ENCODE measurements at places on chromosomes 1 and 21.
A peak's percentile ranks its signal among the peaks of the same experiment; 100 is the strongest.

DNA sequence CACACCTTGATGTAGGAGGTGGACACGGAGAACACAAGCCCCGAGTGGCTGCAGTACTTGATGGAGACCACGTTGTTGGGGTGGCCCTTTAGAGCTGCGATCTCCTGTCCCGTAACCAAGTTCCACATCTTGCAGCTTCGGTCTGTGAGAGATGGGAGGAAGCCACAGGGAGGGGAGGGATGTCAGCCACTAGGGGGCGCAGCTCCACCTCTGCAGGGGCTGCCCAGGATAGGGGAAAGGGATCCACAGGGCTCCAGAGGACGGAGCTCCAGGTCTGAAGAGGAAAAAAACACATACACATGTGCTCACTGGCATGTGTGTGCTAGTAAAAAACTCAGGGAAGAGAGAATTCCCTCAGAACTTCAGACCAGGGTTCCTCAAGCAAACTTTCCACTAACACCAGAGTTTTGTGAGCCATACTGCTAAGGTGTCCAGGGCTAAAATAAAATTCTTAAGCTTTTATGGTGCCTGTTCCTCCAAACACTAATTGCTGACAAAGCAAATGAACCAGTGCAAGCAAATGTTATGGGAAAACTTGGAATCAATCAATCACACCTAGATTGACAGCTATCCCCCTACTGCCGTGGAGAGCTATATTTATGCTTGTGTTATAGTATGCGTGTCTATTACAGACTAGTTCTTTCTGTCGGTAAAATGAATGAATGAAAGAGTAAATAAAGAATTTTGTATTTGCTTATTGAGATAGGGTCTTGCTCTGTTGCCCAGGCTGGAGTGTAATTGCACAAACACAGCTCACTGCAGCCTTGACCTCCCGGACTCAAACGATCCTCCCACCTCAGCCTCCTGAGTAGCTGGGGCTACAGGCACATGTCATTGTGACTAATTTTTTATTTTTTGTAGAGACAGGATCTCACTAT, 43.7 kb downstream of the KIF21B start:
- DNase-seq: peak; percentile 65

DNA sequence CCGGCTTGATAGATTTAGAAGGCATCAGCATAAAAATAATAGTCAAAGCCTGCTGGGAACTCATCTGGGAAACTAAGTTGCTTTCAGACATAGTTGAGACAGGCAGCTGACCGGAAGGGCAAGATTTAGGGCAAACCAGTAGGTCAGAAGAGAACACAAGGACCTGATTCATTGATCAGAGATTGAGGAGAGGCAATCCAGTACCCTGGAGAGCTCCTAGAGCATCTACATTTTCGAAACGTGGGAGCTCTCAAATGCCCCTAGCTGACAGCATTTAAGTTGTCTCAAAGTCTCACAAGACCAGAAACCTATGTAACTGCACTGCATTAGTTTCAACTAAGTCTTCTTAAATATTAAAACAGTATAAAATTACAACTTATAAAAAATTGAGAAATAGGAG, 22.9 kb upstream of the MTF2 start:
- DNase-seq: no peak

- DNase-seq: no peak
Measured at GRCh38 chr1:86000601-86001000, 156.0 kb downstream of the COL24A1 start.

DNA sequence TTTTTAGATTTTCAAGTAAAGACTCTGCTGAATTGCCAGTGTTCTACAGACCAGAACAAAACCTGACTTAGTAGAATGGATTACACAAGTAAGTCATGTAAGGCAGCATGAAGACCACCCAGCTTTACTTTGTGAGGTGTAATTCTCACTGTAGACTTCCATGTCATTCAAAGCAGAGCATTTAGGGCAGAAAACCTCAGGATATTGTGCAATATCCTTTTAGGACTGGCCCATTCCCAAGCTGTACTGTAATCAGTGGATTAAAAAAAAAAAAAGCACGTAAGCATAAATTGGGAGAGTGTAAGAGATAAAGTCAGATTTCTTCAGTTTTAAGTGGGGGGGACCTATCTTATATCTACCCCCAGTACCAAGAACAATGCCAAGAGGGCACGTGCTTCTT, 380.5 kb upstream of the PRMT6 start:
- DNase-seq: no peak

GRCh38 chr1:66774438-66774837, 22.2 kb downstream of the DYNLT5 start:
- DNase-seq: no peak

GRCh38 chr1:208156741-208157140, 87.4 kb downstream of the PLXNA2 start:
- DNase-seq: no peak

- DNase-seq: no peak
Measured at GRCh38 chr1:93614986-93615581, 66.6 kb downstream of the BCAR3 start.

- no peak for DNase-seq
Measured at GRCh38 chr1:171904778-171905450, 63.6 kb downstream of the DNM3 start.

DNA sequence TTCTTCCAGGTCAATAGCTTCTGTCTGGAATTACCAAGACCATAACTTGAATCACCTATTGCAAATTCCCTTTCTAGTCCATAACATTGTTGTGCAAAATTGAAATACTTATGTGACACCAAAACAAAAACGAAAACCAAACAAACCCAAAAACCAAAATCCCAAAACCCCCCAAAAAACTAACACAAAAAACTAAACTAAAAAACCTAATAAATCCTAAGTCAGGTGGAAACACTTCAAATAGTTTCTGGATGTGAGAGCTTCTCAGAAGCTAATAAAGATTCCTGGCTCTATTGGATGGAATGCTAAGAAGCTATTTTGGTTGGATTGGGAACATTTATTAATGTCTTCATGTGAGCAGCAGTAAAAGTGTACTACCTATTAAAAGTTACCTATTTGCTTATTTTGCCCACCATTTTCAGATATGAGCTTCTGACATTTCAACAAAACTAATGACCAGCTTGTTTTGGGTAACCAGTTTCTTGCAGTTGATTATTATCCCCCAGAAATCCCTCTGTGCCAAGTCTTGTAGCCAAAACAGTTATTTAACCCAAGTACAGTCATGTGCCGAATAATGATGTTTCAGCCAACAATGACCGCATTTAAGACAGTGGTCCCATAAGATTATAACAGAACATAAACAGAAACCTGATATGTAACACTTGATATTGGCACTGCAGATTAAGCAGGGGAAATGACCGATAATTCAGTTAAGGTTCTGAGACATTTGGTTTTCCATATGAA, 76.4 kb downstream of the LTN1 start:
- no peak for DNase-seq

DNA sequence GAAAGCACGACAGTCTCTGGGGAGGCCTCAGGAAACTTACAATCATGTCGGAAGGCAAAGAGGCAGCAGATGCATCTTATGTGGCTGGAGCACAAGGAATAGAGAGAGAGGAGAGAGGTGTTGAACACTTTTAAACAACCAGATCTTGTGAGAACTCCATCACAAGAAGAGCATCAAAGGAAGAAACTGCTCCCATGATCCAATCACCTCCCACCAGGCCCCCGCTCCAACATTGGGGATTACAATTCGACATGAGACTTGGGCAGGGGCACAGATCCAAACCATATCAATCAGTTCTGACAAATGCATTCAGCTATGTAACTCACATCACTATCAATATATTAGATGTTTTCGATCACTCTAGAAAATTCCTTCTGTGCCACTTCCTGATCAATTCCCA, 37.6 kb downstream of the ETS2 start:
- no peak for DNase-seq

GRCh38 chr1:93616996-93617669, 64.5 kb downstream of the BCAR3 start:
- DNase-seq: no peak

DNA sequence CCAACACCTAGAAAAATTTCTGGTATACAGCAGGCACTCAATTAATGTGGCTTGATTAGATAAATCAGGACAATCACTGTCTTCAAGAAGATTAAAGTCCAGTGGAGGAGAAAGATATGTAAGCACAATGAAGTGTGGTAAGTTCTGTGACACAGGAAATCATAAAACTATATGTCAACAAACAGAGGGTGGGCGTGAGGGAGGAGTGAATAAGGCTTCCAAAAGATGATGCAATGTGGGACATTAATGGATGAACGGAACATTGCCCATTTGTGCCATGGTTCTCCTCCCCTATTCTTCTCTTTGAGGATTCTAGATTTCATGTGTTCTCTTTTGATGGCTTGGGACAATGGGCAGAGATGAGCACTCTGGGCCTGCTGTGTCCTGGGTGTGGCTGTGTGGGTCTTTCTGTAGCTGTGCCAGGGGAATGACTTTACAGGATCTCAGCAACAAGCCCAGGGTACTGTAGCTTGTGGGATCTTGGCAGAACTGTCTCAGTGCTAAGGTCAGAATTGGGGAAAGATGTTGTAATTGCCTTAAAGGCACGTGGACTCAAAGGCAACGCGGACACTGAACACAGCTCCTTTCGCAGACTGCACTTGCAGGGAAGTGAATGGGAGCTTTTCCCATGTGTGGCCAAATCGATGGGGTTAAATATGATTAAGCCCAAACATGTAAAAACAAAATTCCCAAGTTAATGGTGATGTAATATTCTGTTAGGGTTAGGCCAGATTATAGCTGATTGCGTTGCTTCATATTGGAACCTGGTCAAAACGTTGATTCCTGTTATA, 366.9 kb downstream of the TGFB2 start:
- no peak for DNase-seq

- peak; percentile 70 for DNase-seq
Measured at GRCh38 chr1:159071970-159072582, 4.5 kb downstream of the AIM2 start.

Data from CD4-positive, alpha-beta T cell treated with Interleukin-17A for 1 hour (primary cell).